ENCODE measurements at places on chromosomes 6 and 20.

DNA sequence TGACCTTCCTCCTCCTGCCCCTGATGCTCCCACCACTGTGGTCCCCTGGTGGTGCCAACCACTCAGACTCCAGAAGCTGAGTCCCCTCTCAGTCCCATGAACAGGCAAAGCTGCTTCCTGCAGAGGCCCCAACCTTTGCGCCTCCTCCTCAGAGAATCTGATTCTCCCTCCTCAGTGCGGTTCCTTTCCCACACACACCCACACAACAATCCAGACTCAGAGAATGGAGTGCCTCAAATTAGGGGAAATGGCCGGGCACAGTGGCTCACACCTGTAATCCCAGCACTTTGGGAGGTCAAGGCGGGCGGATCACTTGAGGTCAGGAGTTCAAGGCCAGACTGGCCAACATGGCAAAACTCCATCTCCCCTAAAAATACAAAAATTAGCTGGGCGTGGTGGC, 23.0 kb downstream of the RIPOR3 start:
- no peak for DNase-seq

- no peak for DNase-seq
Measured at GRCh38 chr6:101086473-101086872, 205.3 kb upstream of the ASCC3 start.

DNA sequence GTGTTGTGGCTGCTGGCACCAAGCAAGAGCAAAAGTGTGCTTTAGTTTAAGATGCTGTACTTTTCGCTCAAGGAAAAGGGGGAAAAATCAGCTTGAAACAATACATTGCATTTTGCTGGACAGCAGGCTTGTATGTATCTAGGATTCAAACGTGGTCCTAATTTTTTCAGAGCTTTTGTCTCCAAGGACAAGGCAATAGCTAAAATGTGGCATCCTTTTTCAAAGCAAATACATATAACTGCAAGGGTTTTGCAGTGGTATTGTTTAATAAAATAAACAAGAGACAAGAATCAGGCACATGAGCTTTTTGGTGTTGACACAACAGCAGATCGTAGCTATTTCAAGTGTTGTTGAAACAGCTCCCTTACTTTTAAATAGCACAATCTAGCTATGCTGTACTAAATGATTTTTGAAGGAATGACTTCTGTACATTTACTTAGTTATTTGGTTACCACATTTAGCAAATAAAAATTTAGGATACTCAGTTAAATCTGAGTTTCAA, 137.0 kb upstream of the HEY2 start:
- DNase-seq = no peak

- no peak for DNase-seq
Measured at GRCh38 chr6:15881150-15881549, 218.3 kb upstream of the DTNBP1 start.

GRCh38 chr6:170032197-170032596, 258.7 kb downstream of the DLL1 start:
- DNase-seq = no peak

DNA sequence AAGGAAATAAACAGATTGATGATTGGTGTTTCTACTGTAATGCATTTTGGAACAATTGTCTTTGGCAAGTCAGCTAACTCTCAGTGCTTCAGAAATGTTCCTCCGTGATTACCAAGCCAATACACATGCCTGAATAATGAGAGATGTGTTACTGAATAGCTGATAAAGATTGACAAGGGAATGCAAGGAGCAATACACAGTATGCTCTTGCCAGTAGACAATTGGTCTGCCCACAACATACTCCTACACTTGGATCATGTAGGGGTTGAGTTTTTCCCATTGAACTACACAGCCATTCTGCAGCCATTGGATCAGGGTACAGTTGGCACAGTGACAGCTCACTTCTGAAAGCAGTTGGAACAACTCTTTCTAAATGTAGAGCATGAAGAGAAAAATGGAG, 5.6 kb upstream of the GJB7 start:
- no peak for DNase-seq

- peak; percentile 81 for DNase-seq
Measured at GRCh38 chr6:9657994-9658393, 756.9 kb downstream of the TFAP2A start.

DNA sequence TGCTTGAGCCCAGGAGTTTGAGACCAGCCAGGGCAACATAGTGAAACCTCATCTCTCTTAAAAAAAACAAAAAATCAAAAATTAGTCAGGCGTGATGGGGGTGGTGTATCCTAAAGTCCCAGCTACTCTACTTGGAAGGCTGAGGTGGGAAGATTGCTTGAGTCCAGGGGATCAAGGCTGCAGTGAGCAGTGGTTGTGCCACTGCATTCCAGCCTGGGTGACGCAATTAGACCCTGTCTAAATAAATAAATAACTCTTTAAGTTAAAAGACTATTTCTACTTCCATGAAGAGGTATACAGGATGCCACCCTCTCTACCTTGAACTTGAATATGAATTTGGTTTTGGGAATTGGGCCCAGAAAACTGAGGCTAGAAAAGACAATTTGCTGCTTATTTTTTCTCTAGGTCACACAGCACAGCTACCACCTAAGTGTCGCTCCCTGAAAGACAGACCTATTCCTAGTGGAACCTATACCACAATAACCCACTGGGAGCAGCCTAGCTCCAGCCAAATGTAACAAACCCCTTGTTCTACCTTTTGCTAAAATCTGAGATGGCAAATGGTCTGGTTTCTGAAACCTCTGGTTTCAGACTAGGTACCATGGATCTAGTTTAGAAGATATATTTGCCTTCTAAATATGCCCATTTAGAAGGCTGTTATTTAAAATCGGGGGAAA, 35.2 kb downstream of the HMGCLL1 start:
- DNase-seq = peak; percentile 23

- DNase-seq = no peak
Measured at GRCh38 chr20:17825252-17825959, 125.6 kb downstream of the BANF2 start.

DNA sequence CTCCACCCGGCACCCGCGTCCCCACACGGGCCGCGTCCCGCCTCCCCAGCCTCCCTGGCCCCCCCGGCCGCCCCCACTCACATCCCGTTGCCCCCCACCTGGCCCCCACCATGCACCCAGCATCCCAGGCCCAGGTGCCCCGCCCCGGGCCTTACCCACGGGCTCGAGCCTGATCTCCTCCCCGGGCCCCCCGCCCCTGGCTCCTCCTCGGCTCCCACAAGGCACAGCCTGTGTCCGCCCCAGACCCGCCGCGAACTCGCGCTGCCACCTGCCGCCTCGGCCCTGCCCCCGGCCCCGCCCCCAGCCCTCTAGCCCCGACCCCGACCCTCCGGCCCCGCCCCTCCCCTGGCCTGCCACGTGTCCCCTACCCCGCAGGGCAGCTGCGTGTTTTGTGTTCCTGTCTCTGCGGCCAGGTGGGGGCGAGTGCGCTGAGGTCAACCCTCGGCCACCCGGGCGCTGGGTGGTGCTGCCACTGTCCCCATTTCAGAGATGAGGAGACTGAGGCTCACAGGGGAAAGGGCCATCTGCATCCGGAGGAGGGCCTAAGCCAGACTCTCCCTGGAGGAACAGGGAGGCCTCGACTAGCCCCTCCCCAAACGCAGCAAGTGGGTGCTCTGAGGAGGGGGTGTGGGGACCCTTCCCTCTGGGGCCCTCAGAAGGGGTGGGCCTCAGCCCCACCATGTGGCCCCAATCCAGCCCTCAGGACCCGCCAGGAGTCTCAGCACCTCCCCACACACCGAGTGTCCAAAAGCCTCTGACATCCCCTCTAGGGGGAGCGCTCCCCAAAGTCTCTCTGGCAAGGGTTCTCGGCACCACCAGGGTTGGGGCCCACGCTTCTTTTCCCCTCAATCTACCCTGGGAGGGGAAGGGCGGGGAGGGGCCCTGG, 99.8 kb downstream of the TAF4 start:
- no peak for DNase-seq

GRCh38 chr6:36979347-36979742, 6.7 kb downstream of the MTCH1 start:
- peak; percentile 34 for DNase-seq

DNA sequence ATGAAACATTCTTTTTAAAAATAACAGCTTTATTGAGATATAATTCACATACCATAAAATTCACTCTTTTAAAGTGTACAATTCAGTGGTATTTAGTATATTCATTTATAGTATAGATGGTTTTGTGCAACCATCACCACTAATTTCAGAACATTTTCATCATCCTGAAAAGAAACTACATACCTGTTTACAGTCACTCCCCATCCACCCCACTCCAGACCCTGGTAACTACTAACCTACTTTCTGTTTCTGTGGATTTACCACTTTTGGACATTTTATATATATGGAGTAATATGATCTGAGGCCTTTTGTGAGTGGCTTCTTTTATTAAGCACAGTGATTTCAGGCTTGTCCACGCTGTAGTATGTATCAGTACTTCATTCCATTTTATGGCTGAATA, 2.5 kb upstream of the TMEM217 start:
- DNase-seq = no peak

DNA sequence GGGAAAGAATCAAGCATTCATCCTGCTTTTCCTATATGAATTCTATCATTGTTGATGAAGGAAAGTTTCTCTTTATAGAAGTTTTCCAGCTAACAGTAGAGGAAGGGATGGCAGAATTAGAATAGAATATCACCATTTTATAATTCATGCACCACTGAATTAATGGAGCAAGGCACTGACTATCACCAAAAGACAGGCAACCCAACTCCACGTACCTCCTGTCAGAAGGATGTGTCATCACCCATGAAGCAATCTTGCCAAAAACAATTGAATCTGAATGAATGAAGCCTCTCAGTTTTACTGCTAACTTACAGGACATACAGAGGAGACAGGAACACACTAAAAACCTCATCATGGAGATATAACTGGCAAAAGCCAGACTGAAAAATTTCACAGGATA, 122.4 kb downstream of the NFATC2 start:
- peak; percentile 54 for DNase-seq

- peak; percentile 55 for DNase-seq
Measured at GRCh38 chr20:39880890-39881289, 808.1 kb downstream of the MAFB start.

GRCh38 chr6:157715728-157716164, 107.3 kb upstream of the SNX9 start:
- DNase-seq = peak; percentile 46

GRCh38 chr6:134435814-134436280, 117.9 kb upstream of the SGK1 start:
- DNase-seq = no peak

GRCh38 chr6:71179249-71179885, 109.2 kb upstream of the OGFRL1 start:
- DNase-seq = no peak

DNA sequence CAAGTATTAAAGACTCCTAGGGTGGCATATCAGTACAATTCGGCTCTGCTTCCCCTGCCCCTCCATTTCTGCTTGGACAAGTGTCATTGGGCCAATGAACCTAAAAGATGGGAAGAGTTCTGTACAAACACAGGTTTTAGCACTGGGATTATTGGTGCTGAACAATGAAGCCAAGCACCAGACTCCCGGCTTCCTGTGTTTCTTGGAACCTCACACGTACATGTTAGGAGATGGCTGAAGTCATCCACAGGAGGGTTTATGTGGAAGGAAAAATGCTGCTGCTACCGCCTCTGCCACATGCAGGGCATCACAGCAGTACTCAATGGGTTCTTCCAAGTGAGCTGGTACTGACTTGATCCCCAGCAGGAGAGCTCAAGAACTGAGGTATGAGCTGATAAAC, 49.7 kb downstream of the TNFRSF21 start:
- no peak for DNase-seq

GRCh38 chr6:157368359-157369049, 12.5 kb upstream of the ZDHHC14 start:
- DNase-seq = no peak

GRCh38 chr6:143842461-143842901, 657 bp upstream of the LTV1 start:
- no peak for DNase-seq
